ENCODE measurements at places on chromosomes 11 and 22. TPM values are rescaled to one million over a fixed set of nuclear protein-coding genes. Genes with fewer than 3 reads are reported as not detected.

- DNase-seq, result no peak
- no peaks in the 10 kb centered on the region for H3K27me3 ChIP-seq
- H3K27ac ChIP-seq, result peak overlapping the region; percentile 83
- H3K36me3 ChIP-seq, result no peaks in the 10 kb centered on the region
- peak overlapping the region; percentile 100 for H3K4me3 ChIP-seq
- peaks cover 18% of the 10 kb centered on the region for H3K4me1 ChIP-seq
Observed at GRCh38 chr11:118436639-118437207, 431 bp downstream of the KMT2A start.

Gene PDGFD
- 22.4 TPM for total RNA-seq

GRCh38 chr22:23823331-23823791 is 15.4 kb downstream of the DERL3 start:
- H3K36me3 ChIP-seq, result peaks cover 6% of the 10 kb centered on the region
- DNase-seq, result no peak
- no peaks in the 10 kb centered on the region for H3K4me1 ChIP-seq
- no peak overlapping the region for H3K4me3 ChIP-seq
- H3K27me3 ChIP-seq, result no peaks in the 10 kb centered on the region

Gene CELF1
- total RNA-seq, result 38.3 TPM
